ENCODE measurements at places on chromosomes 1 and 21.

- DNase-seq = no peak
Observed at GRCh38 chr21:43024439-43025136, 50.2 kb downstream of the PKNOX1 start.

DNA sequence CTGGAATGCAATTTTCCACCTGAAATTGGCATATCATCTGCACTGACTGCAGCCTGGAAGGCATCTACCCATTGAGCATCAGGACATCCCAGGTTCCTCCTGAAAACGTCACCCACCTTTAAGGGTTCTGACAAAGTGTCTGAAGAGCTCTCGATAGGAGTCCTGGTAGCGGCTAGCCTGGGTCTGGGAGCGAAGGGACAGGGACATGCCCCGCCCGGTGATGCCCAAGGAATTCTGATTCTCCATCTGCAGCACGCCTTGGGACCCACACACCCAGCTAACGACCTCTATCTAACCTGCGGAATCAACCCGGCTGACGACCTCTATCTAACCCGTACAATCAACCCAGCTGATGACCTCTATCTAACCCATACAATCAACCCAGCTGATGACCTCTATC lies 13.3 kb upstream of the CCDC27 start:
- DNase-seq = no peak

GRCh38 chr1:241990040-241990439 lies 8.9 kb downstream of the MAP1LC3C start:
- DNase-seq = no peak

DNA sequence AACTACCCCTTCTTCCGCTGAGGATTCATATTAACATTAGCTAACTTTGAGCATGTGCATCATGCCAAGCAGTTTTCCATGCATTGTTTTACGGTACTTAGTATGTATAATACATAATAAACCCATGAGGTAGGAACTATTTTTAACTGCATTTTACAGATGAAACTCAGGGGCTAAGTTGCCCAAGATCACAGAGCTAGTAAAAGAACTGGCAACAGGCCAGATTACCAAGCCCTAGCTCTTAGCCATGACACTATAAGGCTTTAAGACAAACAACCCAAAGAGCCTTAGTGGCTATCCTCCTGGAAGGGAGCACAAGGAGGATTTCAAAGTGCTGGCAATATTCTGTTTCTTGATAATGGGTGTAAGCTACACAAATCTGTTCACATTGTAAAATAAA lies 6.1 kb downstream of the AK2 start:
- DNase-seq = no peak

DNA sequence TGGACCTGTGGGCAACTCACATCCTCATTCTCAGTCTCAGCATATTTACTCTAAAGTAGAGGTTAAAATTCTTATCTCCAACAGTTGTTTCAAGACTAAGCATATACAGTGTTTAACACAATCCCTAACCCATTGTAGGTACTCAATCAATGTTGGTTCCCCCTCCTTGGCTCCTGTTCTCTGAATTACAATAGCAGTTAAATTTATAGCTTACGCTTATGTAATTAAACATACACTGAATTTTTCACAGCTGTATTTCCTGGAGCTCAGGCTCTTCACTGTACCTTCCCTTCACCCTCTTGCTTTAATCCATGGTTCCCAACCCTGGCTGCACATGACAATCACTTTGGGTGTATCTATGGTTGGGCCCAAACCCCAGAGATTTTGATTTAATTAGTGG lies 89.4 kb downstream of the LPAR3 start:
- DNase-seq = no peak

DNA sequence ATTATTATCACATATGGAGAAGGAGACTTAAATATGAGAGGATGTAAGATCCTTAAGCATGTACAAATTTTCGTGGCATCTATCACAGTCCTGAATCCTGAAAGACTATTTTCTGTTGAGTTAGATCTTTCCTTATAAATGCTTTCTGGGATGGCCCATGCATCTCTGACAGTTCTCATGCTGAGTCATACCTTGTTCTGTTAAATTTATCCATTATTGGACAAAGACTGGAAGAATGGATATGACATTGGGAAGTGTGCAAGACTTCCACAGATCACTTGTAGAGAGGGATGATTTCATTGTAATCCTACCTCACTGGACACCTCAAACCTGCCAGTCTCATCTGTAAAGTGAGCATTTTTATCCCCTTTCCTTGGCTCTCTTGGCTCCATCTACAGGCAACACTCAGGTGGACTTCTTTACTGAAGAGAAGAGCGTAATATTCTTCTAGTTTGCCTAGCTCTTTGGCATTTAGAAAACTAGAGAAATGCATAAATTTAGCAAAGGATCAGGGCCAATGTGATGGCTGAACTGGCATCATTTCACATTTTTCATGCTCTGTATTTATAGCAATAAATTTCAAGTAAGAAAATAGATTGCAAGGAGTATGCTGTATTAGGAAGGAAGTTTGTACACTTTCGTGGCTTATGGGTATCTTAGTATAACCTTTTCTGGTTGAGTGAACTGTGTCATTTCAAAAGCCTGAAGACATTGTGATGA lies 128.2 kb downstream of the NFIA start:
- DNase-seq = no peak

DNA sequence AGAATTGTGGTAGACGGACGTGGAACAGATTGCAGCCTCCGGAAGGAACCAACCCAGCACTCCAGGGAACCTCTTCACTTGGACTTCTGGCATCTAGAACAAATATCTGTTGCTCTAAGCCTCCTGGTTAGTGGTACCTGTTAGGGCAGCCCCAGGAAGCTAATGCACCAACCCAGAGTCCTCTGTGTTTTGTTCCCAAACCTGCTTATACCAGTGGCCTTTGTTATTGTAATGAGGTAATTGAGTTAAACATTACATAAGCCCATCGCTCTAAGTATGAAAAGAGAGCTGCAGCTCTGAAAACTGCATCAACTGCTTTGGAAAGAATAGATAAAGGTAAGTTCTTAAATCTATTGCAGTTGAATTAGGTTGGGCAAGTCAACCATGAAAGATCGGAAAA lies 516.7 kb downstream of the NPHP4 start:
- no peak for DNase-seq

DNA sequence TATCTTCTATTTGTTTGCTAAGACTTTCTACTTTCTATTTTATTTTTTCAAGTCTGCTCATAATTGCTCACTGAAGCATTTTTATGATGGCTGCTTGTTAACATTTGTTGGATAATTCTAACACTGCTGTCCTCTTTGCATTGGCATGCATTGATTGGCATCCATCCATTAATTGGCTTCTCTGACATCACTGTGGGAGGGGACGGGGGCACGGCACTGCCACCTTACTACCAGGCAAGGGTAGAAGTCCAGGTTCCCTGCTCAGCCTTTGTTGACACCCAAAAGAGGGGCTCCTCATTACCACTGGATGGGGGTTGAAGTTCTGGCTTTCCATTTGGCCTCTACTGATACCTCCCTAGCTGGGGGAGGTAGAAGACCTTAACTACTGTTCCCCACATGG lies 11.5 kb upstream of the ABCG1 start:
- DNase-seq = no peak

GRCh38 chr21:31988492-31989290 lies 115.9 kb downstream of the HUNK start:
- no peak for DNase-seq

DNA sequence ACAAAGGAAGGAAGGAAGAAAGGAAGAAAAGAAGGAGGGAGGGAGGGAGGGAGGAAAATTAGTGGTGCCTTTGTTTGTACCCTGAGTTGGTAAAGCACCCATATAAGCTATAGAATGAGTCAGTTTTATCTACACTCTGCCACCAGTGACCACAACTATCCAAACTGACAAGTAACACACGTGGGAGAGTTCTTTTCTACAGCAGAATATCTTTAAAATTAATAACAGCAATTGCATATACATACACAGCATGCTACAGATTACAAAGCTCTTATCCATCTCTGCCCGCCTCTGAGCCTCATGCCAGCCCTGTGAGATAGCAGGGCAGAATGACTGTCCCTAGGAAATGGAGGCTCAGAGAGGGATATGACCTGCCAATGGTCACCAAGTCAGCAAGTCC lies 20.3 kb downstream of the CDCP2 start:
- DNase-seq = no peak

All from effector memory CD4-positive, alpha-beta T cell (primary cell).